ENCODE measurements at places on chromosomes 1 and 21.

GRCh38 chr1:92040971-92041370, 11.2 kb downstream of the EPHX4 start:
- no peak for DNase-seq

GRCh38 chr1:156638189-156638985, 3.5 kb upstream of the BCAN start:
- no peak for DNase-seq

- DNase-seq = no peak
Observed at GRCh38 chr1:14737561-14738094, 139.1 kb downstream of the KAZN start.

- no peak for DNase-seq
Observed at GRCh38 chr1:201092738-201093137, 19.5 kb downstream of the CACNA1S start.

DNA sequence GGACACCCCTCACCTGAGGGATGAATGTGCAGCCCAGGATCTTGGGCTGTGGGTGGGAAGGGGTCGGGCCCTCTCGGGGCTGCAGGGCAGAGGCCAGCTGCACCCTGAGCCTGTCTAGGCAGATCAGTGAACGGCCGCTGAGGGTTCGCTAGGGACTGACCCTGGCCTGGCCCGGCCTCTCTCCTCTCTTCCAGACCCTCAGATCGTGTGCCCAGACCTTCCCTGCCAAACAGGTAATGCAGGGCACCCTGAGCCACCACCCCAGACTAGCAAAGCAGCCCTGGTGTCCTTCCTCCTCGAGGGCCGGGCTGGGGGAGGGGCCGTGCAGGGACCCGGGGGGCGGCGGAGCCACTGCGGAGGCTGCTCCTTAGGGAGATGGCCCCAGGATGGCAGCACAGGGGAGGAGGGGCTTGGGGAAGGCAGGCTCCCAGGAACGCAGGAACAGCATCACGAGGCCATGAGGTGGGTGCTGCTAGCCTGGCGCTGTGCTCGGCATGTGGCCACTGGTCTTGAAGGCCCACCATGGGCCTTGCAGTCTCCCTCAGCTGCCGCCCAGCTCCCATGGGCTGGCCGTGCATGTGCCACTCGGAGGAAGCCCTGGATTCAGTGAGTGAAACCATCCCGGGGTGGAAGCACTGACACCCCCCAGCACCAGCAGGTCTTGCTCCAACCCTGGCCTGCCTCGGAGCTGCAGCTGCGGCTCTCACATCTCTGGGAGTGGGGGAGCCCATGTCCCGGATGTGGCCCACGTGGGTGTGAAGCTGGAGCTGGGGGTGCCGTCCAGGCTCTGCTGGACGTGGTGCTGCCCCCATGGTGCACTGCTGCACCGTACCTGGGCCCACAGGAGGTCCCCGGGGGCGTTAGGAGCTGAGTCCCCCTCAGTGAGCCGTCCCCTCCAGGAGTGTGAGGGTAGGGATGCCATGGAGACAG, 28.7 kb downstream of the COL6A2 start:
- no peak for DNase-seq

DNA sequence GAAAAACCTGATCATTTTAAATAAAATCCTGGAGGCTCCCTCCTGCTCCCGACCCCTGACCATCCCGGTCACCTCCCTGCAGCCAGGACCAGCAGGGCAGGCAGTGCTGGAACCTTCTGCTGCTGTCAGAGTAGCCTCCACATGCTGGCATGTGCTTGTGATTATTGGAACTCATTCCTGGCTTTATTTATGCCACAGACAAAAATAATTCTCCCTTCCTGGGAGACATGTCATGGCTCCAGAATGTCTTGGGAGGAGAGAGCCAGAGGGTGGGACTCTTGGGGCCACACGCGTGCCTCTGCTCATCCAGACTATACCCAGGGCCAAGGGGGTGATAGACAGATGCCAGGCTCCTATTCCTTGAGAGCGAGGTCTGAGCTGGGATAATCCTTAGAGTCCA, 183.6 kb upstream of the RAB4A start:
- no peak for DNase-seq

DNA sequence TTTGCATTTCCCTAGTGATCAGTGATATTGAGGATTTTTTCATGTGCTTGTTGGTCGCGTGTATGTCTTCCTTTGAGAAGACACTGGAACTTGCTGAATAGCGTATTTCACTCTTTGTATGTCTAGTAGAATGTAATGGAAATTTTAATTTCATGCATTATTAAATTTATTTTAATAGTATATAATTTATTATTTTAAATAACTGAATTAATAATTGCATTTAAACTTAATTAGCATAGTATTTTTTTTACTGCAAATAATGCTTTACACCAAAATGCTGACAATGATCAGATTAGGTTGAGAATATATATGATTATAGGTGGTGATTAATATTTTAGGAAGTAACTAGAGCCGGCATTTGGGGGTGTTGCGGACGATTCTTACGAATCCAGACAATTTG, 10.5 kb upstream of the MTARC1 start:
- no peak for DNase-seq

- no peak for DNase-seq
Observed at GRCh38 chr1:116827607-116828105, 73.4 kb downstream of the CD2 start.

- no peak for DNase-seq
Observed at GRCh38 chr1:76782809-76783208, 84.5 kb upstream of the ST6GALNAC5 start.

DNA sequence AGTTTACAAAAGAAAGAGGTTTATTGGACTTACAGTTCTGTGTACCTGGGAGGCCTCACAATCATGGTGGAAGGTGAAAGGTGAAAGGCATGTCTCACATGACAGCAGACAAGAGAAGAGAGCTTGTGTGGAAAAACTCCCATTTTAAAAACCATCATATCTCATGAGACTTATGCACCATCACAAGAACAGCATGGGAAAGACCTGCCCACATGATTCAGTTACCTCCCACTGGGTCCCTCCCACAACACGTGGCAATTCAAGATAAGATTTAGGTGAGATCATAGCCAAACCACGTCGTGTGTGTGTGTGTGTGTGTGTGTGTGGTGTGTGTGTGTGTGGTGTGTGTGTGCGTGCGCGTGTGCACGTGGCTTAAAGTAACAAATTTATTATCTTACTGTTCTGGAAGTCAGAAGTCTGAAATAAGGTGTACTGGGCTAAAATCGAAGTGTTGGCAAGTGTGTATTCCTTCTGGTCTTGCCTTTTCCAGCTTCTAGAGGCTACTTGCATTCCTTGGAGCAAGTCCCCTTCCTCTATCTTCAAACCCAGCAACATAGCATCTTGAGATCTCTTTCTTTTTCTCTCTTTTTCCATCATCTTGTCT, 48.1 kb upstream of the MPC2 start:
- no peak for DNase-seq

GRCh38 chr1:99645699-99646531, at the start of gene PALMD:
TSS of gene PALMD (plus strand) at chr1:99646113. CDS start at chr1:99646318, 205 bp downstream.
- DNase-seq = peak; percentile 23

GRCh38 chr1:65470766-65471165, 50.3 kb downstream of the LEPR start:
- DNase-seq = no peak

- DNase-seq = peak; percentile 24
Observed at GRCh38 chr1:209335178-209335577, 248.3 kb upstream of the CAMK1G start.

DNA sequence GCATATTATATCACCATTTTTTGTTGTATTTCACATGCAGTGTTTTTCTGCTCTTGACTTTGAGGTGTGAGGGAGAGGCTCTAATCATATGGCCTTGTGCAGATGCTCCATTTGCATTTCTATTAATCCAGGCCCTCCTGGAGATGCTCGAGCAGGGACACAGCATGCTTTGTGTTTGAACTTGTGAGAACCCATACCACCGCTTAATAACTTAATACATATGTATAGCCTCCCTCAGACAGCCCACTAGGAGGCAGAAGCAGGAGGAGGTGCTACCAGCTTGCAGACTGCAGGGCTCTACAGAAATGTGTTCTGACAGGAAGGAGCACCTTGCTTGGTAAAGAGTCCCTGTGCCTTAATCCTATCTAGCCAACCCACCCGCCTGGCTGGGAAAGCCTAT, 155.2 kb downstream of the BARHL2 start:
- DNase-seq = no peak

DNA sequence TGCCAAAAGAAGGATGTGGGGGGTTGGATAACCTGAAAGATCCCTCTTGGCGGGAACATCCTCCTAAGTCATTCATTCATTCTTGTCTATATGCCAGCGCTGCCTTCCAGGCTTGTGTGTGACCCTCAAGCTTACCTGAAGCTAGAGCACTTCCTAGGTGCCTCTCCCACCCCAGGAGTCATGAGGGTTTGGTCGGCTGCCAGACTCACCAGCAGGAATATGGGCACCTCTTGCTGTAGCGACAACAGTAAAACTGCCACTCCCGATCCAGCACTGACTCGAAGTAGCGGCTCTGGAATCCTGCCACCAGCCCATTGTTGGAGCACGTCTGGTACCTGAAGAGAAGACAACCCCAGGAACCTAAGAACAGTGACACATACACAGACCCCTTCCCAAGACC, 15.0 kb downstream of the DPT start:
- DNase-seq = peak; percentile 51

DNA sequence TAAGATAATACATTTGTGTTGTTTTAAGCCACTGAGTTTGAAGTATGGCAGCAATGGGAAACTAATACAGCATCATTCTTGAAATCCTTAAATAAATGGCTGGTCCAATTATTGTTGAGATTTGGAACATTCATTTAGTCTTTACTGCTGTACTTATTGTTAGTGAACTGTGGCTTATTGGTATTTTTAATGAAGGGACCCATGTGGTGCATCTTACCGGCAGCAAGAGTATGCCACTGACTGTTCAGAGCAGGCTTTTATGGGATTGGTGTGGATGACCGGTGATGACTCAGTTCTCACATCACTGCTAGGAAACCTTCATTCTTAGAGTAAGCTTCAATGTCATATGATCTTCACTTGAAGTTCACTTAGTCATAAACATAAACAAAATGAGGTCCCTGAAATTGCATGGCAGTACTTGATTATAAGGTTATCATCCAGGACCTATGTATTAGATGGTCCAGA, 31.5 kb downstream of the PRKAA2 start:
- DNase-seq = no peak

DNA sequence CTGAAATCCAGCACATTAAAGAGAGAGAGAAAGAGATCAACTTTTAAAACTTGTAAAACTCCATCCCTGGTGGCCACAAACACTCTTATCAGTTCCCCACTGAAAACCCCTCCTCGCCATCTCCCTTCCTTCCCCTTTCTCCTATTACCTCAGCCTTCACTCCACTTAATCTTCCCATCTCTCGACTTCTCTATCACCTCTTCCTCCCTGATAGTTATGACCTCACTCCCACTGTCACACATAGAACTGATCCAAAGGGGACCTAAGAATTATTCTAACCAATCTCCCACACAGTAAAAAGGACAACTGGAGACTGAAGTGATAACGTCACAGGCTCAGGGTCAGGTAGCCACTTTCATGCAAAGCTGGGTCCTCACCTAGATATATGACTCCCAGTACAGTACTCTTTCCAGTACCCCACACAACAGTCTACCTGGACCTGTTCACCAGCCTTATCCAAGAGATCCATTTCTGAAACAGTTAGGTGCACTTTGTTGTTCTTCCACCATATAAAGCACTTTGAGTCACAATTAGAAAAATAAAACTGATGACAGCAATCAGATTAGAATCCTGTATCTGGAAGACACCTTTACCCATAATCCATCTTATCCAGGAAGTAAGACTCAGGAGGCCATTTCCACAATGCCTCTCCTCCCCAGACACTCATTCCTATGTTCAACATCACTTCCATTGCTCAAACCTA, 324.8 kb downstream of the SMYD3 start:
- no peak for DNase-seq

DNA sequence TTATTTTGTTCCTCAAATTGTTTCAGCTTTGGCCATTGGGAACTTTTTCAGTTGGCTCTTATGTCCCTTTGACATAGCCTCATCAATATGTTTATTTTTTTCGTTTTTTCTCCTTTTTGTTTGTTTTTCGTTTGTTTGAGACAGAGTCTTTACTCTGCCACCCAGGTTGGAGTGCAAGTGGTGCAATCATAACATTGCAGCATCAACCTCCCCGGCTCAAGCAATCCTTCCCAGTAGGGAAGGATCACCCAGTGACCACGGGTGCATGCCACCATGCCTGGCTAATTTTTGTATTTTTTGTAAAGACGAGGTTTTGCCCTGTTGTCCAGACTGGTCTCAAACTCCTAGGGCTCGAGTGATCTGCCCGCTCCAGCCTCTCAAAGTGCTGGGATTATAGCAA, 8.1 kb downstream of the POLR3GL start:
- DNase-seq = no peak

- peak; percentile 21 for DNase-seq
Observed at GRCh38 chr1:39102537-39103327, 76.6 kb downstream of the NDUFS5 start.

- DNase-seq = no peak
Observed at GRCh38 chr1:167774710-167775109, 52.9 kb downstream of the MPZL1 start.

DNA sequence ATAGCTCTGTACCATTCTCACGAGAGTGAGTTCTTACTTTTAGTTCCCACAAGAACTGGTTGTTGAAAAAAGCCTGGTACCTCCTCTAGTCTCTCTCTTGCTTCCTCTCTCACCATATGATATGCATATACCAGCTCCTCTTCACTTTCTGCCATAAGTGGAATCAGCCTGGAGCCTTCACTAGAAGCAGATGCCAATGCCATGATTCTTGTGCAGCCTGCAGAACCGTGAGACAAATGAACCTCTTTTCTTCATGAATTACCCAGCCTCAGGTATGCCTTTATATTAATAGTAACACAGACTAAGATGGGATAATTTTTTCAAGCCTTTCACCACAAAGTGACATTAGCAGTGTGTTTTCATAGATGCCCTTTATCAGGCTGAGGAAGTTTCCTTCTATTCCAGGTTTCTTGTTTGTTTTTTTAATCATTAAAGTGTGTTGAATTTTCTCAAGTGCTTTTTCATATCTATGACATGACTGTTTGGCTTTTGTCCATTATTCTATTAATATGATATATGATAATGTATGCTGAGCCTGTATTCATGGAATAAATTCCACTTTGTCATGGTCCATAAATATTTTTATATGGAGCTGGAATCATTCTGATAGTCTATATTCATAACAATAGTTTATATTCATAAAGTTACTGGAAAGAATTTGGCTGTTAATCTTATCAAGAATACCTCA, 40.7 kb upstream of the C1orf185 start:
- no peak for DNase-seq

GRCh38 chr1:234769986-234770795, 160.2 kb upstream of the IRF2BP2 start:
- DNase-seq = no peak

DNA sequence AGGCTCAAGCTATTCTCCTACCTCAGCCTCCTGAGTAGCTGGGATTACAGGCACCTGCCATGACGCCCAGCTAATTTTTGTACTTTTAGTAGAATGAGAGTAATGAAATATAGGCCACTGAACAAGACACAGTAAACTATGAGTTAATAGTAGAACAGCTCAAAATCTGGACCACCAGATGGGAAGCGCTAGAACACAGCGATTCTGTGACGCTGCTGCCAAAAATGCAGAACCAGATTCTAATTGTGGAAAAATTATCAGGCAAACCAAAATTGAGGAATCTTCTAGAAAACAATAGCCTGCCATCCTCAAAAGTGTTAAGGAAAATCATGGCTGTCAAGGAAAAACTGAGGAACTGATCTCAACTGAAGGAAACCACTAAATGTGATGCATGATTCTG, 111.4 kb upstream of the TIAM1 start:
- DNase-seq = no peak

Measured in COR-L47 (cell line).